ENCODE measurements at places on chromosomes 4 and X.

DNA sequence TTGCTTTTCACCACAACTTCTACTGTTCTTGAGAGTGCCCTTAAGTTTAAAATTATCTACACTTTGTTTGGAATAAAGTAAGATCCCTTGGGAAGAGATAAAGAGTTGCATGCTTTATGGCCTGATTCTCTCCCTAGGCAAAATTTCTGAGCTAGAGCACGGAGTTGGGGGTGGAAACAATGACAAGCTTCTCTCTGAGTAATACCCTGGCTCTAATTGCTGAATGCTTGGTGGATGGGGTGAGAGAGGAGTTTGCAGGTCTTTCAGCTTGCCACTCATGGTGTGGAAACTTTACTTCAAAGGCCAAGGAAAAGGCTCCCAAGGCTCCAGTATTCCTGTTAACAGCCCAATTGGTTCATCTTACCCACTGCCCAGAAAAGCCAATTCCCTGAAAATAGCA is 26.1 kb upstream of the PRDM8 start:
- DNase-seq = no peak

DNA sequence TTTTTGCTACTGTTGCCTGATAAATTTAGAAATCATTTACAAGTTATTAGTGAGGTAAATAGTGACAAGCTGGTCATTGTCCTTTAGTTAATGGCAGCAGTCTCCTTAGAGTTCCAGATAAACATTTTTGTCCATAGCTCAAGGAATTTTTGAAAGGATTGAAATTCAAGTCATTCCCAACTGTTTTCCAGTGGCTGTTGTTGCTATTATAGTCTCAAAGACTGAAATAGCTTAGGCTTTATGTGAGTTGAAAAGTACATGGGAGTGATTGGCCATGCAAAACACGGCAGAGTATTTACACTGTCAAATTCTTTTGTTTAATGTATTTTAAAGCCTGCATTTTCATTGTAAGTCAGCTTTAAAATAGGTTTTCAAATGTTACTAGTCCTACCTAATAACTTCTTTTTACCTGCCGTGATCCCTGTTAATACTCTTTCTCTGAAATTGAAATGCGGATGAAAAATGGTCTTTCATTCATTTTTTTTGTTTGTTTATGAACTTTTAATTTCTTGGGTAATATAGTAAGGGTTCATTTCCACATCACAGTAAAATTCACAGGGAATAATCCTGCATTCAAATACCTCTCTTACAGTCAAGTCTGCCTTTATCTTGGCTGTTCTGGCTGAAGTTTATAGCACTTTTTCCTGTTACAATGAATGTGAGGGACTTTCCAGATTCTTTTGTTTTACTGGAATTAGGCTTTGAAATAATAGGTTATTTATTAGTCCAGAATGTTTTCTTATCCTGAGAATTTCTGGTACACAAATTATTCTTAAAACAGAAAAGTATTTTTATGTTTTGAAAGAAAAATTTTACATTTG is 85.1 kb downstream of the PDLIM5 start:
- no peak for DNase-seq

DNA sequence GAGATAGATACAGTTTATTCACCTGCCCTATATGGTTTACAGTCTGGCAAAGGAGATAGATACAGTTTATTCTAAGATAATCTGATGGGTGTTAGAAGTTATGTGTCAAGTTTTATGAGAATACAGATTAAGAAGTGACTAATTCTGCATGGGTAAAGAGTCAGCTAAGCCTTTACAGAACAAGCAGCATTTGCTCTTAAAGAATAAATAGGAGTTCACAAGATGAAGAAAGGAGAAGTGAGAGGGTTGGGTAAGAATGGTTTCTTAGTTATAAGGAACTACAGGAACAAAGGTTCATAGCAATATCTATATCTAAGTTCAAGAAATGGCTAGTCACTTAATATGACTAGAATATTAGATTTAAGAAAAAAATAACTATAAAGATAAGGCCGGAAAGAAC is 47.6 kb downstream of the THOC2 start:
- no peak for DNase-seq

DNA sequence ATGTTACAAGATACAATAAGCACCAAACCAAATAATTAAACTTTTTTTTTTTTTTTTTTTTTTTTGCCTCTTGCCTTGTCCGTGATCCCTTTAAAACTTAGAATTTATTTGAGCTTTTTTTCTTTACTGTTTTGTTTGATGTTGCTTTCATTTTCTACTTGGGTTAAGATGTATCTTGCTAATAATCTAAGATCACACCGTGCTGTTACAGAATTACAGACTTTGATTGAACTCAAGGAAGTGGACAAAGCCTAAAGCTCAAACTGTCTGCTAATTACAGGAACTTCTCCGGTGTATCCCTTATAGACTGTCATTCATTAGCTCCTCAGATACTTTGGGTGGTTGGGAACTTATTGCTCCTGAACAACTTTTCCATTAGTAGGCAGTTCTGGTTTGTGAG is 26.5 kb downstream of the STIM2 start:
- DNase-seq = no peak

- no peak for DNase-seq
These were observed 18.4 kb downstream of the DDX3X start for GRCh38 chrX:41352329-41352838.

DNA sequence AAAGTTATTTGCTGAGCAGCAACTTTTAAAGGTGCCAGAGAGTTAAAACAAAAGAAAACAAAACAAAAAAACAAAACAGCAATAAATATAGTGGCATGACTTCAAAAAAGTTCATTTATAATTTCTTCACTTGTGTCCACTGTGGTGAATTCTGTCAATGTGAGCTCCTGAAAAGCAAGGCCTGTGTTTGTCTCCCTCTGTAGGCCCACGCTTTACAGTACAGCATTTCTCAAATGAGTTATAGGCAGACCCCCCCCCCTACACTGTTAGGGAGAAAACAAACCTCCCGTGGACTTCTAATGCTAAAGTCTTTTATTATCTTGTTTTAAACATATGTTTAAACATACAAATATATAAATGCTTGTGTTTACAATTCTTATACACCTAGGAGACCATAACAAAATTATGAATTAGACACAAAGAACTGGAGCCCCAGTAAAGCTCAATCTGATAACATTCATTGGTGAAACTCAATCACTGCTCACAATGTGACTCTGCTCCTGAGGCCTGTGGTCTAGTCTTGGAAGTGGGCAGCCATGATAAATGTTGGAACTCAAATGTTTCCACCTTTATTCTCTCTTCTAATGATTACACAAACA is 47.0 kb upstream of the SCOC start:
- no peak for DNase-seq

- DNase-seq = no peak
These were observed 115.0 kb downstream of the AGTR2 start for GRCh38 chrX:116285501-116285900.

DNA sequence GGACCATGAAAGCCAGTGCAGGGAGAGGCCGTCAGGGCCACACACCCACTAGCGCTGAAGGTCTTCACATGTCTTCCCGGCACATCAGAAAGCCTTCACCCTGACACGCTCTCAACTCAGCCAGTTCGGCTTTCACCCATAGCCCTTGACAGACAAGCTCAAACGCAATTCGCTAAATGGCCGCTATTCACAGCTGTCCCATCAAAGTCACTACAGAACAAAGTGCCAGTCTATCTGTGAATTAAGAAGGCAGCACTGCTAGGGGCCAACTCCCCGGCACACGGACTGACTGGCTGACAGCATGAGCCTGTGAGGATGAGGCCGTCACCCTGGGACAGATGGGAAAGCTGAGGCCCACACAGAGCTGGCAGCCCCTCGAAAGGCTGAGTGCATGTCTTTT is 45.7 kb downstream of the ACOX3 start:
- no peak for DNase-seq

- DNase-seq = no peak
These were observed 16.6 kb upstream of the ERCC6L start for GRCh38 chrX:72255445-72255844.

DNA sequence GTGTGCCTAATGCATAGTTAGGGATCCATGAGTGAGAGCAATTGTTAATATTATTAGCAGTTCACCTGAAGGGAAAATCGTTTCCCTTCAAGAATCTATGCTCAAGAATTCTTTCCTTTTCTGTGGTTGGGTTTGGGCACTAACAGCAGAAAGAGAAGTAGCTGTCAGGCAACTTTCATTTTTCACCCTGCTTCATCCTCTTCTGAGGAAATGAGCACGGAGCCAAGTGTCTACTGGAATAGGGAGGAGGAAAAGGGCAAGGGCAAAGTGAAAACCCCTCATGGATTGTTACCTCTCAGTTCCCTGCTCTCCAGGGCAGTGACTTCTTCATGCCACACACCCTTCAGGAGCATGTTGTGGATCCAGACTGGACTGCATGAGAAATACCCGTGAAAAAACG is 2.6 kb upstream of the HPGDS start:
- peak; percentile 35 for DNase-seq

- no peak for DNase-seq
These were observed 119.7 kb upstream of the PCDH7 start for GRCh38 chr4:30600246-30601017.

DNA sequence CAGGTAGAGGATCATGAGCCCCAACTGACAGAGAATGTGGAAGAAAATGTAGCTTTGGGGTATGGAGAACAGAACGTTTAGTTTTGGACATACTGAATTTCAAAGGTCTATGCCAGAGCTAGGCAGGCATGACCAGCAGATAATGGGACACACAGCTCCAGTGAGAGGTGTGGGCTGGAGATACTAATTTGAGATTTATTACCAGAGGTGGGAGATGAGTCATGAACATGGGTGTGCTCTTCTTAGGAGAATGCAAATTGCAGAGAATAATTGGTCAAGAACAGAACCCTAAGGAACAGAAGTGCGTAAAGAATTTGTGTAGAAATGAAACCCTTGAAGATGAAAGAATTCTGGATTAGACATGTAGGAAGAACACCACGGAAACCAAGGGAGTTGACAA is 125.2 kb downstream of the PACRGL start:
- DNase-seq = no peak

- DNase-seq = no peak
These were observed at the start of gene SHROOM4 for GRCh38 chrX:50813843-50814661. Gene SHROOM4 (minus strand): TSS chrX:50814194. CDS start chrX:50814018, 176 bp downstream.

DNA sequence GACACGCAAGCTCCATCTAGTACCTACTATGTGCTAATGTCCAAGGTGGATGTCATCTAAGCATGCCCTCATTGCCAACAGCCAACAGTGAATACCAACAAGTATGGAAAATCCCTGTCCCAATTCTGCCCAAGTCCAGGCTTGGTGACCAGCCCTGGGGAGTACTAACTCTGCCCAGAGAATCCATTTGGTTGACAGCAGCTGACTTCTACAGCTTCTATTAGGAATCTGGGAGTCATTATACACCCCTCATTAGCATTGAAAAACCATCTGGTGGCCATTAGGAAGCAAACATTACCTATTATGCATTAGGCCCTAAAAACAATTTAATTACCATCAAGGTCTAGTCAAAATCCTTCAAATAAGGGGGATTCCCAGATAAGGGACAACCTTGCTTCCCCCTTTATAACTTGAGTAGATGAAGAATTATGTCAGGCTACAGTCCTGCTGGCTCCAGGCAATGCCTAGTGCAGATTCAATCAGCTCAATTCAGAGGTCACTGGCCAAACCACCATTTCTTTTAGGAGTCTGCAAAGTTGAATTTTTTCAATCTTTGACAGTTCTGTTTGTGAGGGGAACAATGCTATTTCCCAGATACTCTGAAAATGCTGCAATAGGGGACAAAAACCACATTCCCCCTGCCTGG is 228.0 kb upstream of the LDB2 start:
- no peak for DNase-seq

DNA sequence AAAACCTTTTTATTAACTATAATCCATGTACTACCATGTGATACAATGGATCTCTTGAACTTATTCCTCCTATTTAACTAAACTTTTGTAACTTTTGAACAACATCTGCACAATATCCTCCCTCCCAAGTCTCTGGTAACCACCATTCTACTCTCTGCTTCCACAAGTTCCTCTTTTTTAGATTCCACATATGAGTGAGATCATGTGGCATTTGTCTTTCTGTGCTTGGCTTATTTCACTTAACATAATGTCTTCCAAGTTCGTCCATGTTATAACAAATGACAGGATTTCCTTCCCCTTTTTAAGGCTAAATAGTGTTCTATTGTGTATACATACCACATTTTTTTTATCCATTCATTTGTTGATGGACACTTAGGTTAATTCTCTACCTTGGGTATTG is 28.1 kb downstream of the DCAF8L1 start:
- no peak for DNase-seq

DNA sequence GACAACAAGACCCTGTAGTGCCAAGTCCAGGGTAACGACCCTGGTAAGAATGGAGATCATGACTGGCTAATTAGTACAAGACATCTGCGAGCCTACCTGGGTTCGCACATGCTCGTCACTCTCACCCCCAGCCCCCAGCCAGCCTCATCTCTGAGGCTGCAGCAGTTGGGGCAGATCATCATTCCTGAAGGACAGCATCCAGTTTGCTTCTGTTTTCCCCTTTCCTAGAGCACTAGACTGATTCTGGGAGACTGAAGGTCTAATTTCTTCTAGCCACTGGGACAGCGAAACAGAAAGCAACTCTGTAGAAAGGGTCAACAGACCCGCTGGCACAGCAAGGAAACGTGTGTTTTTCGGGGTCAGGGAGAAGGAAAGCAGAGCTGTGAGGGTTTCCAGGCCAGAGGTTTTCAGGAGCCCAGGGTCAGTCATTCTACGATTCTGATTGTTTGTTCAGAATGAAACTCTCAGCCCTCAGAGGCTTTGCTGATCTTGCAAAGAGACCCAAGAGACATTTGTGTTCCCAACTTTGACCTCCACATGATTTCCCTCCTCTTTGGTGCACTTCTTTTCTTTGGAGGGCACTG is 343.1 kb upstream of the NOCT start:
- DNase-seq = no peak

DNA sequence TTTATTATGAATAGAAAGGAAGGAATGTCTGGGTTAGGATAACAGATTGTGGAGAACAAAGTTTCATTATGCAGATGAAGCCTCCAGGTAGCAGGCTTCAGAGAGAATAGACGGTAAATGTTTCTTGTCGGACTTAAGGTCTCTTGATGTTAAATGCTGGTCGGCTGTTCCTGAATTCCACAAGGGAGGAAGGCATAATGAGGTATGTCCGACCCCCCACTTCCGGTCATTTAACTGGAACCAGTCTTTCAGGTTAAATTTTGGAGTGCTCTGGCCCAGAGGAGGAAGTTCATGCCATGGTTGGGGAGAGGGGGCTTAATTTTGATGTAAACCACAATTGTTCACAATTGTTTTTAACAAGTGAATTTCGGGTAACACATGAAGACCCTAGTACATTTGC is 158.1 kb upstream of the VCX3A start:
- no peak for DNase-seq

DNA sequence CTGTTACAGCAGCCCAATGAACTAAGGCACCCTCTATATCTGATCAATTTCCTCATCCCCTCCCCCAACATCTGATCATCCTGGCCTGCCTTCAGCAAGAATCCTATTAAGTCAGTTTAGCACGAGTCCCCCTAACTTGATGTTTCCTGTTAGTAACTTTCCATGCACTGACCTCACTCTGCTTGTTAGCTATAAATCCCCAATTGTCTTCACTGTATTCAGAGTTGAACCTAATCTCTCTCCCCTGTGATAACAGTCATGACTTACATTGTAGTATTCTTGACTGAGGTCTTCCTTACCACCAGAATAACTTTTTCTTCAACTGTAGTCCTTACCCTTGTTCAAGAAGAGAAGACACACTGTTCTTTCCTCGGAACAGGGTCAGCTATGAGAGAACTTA is 8.5 kb downstream of the ANXA5 start:
- no peak for DNase-seq

GRCh38 chr4:151760002-151760401 is 805 bp downstream of the GATB start:
- no peak for DNase-seq

- DNase-seq = no peak
These were observed 2155.1 kb upstream of the AGA start for GRCh38 chr4:179597301-179597700.

- DNase-seq = no peak
These were observed 146.8 kb downstream of the PPP3CA start for GRCh38 chr4:101200561-101200960.

All from KG1 (cell line).